ENCODE measurements at places on chromosomes 16 and 17. TPM values are rescaled to one million over a fixed set of nuclear protein-coding genes. Genes with fewer than 3 reads are reported as not detected.

Gene PYDC1
- not detected for total RNA-seq

Gene GRN
- total RNA-seq: 193 TPM

Gene MAPT
- 1.7 TPM for total RNA-seq

Gene HOXB1
- not detected for total RNA-seq

Gene IL21R
- total RNA-seq: 2.6 TPM

DNA sequence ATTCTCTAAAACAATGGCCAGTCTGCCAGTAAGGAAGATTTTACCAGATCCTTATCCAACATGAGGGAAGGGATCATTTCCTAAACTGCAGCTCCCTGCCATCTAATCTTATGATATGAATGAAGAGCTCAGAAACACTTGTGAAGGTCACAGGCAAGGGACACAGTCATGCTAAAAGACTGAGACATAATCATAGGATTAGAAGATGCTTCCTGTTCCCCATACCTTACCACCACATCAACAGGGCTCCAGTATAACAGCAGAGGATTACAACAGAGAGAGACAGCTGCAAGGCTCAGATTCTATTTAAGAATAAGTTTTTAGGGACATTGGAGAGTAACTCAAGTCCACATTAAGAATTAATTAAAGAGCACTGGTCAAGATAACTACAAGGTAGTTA lies 93.3 kb downstream of the BRIP1 start:
- peaks cover 11% of the 10 kb centered on the region for H3K36me3 ChIP-seq
- H3K4me1 ChIP-seq: peaks cover under 1% of the 10 kb centered on the region
- H3K27me3 ChIP-seq: no peaks in the 10 kb centered on the region
- no peak overlapping the region for H3K4me3 ChIP-seq
- no peak overlapping the region for H3K27ac ChIP-seq
- DNase-seq: no peak

- no peak overlapping the region for H3K27ac ChIP-seq
- no peaks in the 10 kb centered on the region for H3K27me3 ChIP-seq
- H3K4me3 ChIP-seq: no peak overlapping the region
- H3K4me1 ChIP-seq: peaks cover 7% of the 10 kb centered on the region
- no peaks in the 10 kb centered on the region for H3K36me3 ChIP-seq
These were observed 169.0 kb upstream of the IRX6 start for GRCh38 chr16:55154956-55155355.

DNA sequence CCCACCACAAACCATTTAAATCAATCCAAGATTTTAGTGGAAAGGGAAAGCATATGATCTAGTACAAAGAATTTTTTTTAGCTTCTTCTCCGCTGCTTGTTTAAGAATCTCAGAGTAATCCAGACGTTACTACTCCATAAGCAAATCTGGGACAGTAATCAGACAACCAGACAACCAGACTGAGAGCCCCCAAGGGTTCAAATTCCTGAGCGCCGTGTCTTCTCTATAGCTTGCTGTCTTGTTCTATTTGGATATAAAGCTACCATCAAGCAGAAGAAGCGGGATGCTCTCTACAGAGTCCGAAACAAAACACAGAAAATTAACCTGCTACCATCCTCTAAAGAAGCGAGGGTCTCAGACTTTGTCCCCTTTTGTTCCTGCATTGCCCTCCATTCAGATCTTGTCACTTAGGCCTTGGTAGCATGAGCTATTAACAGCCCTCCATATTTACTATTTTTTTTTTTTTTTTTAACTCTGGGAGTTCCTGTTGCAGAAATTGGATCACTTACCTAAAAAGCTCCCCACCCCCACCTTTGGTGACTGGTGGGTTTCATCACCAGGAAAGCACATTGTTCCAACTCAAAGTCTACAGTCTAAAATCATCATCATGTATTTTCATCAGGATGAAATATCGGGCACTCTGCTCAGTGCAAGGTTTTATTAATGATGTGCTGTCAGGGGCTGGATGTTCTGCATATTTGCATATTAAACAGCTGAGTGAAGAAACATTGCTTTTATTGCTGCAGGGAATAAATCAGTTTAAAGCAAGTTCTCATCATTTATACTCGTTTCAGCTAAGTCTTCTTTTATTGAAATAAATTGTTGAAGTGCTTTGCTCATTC lies 576.7 kb downstream of the WWOX start:
- DNase-seq: no peak
- H3K27me3 ChIP-seq: no peaks in the 10 kb centered on the region
- H3K4me1 ChIP-seq: no peaks in the 10 kb centered on the region
- H3K27ac ChIP-seq: no peak overlapping the region
- H3K36me3 ChIP-seq: no peaks in the 10 kb centered on the region

DNA sequence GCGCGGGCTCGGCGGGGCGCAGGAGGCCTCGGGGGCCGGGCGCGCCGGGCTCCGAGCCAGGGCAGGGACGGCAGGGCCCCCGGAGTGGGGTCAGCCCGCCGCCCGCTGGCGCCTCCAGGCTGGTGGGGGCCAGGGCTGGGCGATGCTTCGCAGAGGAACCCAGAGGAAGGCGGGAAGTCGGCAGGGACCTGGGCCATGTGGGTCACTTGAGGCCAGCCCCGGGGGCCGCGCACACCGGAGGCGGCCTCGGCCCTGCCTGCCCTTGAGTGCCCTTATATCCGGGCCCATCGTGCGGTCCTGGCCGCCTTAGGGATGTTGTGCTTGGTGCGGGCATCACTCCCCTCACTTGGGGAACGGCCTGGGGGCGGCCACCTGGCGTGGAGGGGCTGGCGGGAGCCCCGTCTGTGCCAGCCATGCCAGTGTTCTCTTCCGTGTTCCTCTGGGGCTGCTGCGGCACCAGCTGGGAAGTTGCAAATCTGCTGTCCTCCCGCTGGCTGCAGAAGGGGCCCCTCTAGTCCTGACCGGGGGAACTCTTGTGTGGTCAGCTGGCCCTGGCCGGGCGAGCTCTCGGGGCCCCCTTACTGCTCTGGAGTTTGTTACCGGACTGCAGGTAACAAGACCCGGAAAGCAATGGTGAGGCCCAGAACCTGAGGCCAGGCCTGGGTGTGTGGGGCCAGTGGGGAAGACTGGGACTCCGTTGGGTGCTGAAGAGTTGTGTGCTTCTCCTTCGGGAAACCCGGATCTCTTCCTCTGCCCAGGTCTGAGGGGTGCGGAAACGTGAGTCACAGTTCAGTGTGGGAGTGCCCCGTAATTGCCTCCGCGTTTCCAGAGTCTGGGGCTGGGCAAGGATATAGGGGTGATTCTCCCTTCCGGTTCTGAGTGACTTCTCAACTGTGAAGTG lies 849 bp downstream of the CAPN15 start:
- peaks cover 6% of the 10 kb centered on the region for H3K4me1 ChIP-seq
- H3K27me3 ChIP-seq: no peaks in the 10 kb centered on the region
- H3K4me3 ChIP-seq: peak overlapping the region; percentile 79

DNA sequence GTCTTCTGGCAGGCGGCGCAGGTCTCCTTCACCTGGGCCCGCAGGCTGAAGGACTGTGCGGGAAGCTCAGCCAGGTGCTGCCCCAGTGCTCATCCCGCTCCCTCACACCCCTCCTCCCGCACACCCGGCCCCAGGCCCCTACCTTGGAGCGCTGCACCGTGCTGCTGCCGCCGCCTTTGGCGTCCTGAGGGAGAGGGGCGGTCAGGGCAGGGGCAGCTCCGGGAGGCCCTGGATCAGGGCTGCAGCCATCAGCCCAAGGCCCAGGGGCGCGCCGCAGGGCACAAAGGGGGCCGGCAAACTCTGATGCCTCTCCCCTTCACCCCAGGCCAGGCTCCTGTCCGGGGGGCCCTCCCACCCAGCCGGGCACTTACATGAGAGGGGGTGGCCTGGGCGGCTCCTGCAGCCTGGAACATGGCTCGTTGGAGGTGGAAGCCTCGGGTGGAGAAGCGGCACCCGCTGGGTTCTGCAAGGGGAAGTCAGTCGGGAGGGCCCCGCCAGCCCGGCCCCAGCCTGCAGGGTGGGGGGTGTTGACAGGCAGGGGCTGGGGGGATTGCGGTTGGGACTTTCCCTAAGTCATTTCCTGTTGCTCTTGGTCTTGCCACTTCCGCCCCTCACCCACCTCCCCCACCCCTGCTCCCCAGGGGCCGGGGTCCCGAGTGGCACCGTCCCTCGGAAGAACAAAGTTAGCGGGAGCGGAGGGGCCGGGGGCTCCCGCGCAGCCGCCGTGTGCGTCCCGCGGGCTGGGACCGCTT lies 863 bp downstream of the LIMD2 start:
- peaks cover 32% of the 10 kb centered on the region for H3K4me1 ChIP-seq
- DNase-seq: peak; percentile 65
- H3K4me3 ChIP-seq: peak overlapping the region; percentile 81
- no peaks in the 10 kb centered on the region for H3K36me3 ChIP-seq

DNA sequence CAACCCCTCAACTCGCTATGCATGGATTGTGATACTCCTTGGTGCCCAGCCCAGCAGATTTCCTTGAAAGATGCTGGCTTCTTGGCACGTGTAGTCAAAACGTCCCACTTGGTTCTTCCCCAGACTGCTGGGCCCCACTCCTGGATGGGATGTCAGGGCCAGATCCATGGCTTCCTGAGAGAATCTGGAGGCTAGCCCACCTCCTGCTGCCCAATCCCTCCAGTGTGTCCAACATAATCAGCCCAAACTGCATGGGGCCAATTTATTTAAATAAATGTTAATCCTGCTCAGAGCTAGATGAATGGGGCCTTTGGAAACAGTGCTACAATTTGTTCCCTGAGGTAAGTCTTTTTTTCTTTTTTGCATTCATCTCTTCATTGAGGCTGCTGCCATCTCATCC lies 49.4 kb downstream of the WSB1 start:
- no peak overlapping the region for H3K27ac ChIP-seq
- H3K4me3 ChIP-seq: no peak overlapping the region
- DNase-seq: no peak
- peaks cover 28% of the 10 kb centered on the region for H3K4me1 ChIP-seq
- no peaks in the 10 kb centered on the region for H3K36me3 ChIP-seq

- H3K27ac ChIP-seq: no peak overlapping the region
- H3K4me1 ChIP-seq: peaks cover 4% of the 10 kb centered on the region
- no peak for DNase-seq
- H3K36me3 ChIP-seq: no peaks in the 10 kb centered on the region
These were observed 226.2 kb downstream of the CCDC182 start for GRCh38 chr17:57518587-57519581.

DNA sequence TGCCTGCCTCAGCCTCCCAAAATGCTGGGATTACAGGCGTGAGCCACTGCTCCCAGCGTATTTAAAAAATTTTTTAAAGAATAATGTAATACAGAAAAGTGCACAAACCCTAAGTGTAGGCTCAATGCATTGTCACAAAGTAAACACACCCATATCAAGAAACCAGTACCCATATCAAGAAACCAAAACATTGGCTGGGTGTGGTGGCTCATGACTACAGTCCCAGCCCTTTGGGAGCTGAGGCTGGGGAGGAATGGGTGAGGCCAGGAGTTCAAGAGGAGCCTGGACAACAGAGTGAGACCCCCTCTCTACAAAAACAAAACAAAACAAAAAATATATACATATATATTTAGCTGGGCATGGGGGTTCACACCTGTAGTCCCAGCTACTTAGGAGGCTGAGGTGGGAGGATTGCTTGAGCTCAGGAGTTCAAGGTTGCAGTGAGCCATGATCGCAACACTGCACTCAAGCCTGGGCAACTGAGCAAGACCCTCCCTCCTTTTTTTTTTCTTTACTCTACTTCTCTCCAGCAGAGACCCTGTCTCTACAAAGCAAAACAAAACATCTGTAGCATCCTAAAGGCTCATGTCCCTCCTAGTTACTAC lies 9.3 kb upstream of the PRR14 start:
- H3K4me1 ChIP-seq: no peaks in the 10 kb centered on the region
- no peak overlapping the region for H3K4me3 ChIP-seq
- H3K36me3 ChIP-seq: no peaks in the 10 kb centered on the region
- no peak for DNase-seq

GRCh38 chr17:1047879-1048470 lies 51.0 kb downstream of the TIMM22 start:
- H3K36me3 ChIP-seq: no peaks in the 10 kb centered on the region
- H3K27me3 ChIP-seq: no peaks in the 10 kb centered on the region
- H3K27ac ChIP-seq: no peak overlapping the region
- DNase-seq: no peak
- no peak overlapping the region for H3K4me3 ChIP-seq

GRCh38 chr17:2230877-2231276 lies 72.7 kb downstream of the SMG6 start:
- H3K27me3 ChIP-seq: no peaks in the 10 kb centered on the region
- no peaks in the 10 kb centered on the region for H3K36me3 ChIP-seq
- no peak for DNase-seq
- no peak overlapping the region for H3K27ac ChIP-seq
- no peak overlapping the region for H3K4me3 ChIP-seq

DNA sequence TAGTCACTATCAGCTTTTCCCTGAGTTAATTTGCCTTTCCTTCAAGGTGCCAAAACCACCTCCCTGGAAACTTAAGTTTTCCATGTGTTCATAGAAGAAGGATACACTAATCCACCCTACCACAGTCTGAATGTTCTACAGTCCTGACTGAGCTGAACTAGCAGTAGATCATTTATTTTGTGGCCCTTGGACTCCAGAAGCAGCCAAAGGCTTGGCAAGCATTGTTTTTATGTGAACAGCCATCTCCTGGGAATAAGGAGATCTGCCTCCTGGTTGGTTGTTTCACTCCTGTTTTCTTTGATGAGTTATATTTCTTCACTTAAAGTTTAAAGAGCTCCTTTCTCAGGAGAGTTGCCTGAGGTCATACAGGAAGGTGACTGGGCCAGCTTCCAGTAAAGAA lies 634.6 kb upstream of the SOX9 start:
- H3K27ac ChIP-seq: no peak overlapping the region
- no peak for DNase-seq
- no peaks in the 10 kb centered on the region for H3K36me3 ChIP-seq
- H3K27me3 ChIP-seq: no peaks in the 10 kb centered on the region

DNA sequence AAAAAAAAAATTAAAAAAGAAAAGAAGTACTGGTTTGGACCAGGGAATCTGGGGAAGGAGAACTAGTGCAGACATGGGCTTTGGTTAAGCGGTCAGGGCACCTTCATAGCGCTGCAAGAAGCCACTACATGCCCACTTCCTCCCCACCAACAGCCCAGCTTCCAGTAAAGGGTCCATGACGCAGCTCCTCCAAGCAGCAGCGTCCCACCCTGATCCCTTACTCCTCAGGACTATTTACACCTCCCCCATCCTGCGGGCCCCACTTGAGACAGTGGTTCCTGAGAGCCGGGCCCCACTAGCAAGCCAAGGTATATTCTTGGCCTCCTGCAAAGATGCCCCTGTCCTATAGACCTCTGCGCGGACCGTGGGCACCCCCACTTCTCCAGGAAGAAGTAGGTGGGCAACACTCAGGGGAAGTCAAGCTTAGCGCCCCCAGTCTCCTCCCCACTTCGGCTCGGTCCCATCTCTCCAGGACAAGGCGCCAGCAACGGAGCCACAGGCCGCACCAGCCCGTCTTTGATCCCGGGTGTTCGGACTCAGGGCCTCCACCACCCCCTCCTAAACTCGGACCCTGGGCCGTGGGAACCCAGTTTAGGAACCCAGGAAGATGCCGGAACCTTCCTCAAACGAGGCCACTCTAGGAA lies 913 bp upstream of the PRR14 start:
- no peaks in the 10 kb centered on the region for H3K36me3 ChIP-seq
- peaks cover 15% of the 10 kb centered on the region for H3K27me3 ChIP-seq
- peak overlapping the region; percentile 72 for H3K27ac ChIP-seq
- H3K4me3 ChIP-seq: peak overlapping the region; percentile 38
- DNase-seq: no peak

- no peak for DNase-seq
- H3K4me3 ChIP-seq: no peak overlapping the region
- no peaks in the 10 kb centered on the region for H3K4me1 ChIP-seq
- no peaks in the 10 kb centered on the region for H3K27me3 ChIP-seq
- no peak overlapping the region for H3K27ac ChIP-seq
- no peaks in the 10 kb centered on the region for H3K36me3 ChIP-seq
These were observed 9.2 kb upstream of the CCL22 start for GRCh38 chr16:57349212-57350031.
